ENCODE measurements at places on chromosomes 6 and 20. TPM values are rescaled to one million over a fixed set of nuclear protein-coding genes. Genes with fewer than 3 reads are reported as not detected.

- DNase-seq = no peak
- no peak overlapping the region for H3K4me3 ChIP-seq
- no peaks in the 10 kb centered on the region for H3K27me3 ChIP-seq
Observed at GRCh38 chr20:60123652-60124051, 165.4 kb downstream of the CDH26 start.

- no peaks in the 10 kb centered on the region for H3K27me3 ChIP-seq
- H3K36me3 ChIP-seq = no peaks in the 10 kb centered on the region
- no peak for DNase-seq
- H3K27ac ChIP-seq = no peak overlapping the region
- H3K4me1 ChIP-seq = no peaks in the 10 kb centered on the region
Observed at GRCh38 chr6:39688494-39688893, 36.7 kb downstream of the KIF6 start.

DNA sequence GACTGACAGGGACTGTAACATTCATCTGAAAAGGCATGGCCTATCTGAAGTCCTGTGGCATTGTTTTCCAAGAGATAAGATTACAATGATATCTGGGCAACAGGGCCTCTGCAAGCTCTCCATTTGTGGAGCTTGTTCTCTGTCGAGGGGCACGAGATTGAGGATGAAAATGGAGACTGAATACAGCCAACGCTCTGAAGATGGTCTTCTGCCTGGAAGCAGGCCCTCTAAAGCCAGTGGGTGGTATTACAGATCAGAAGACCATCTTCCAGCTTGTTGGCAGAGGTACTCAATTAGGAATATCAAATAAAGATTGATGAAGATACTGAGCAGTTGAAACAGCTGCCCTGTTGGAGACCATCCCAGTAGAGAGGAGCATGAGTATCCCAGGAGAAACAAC is 288.2 kb downstream of the CENPW start:
- no peak for DNase-seq
- H3K27ac ChIP-seq = no peak overlapping the region
- H3K4me3 ChIP-seq = no peak overlapping the region
- no peaks in the 10 kb centered on the region for H3K36me3 ChIP-seq
- no peaks in the 10 kb centered on the region for H3K27me3 ChIP-seq

DNA sequence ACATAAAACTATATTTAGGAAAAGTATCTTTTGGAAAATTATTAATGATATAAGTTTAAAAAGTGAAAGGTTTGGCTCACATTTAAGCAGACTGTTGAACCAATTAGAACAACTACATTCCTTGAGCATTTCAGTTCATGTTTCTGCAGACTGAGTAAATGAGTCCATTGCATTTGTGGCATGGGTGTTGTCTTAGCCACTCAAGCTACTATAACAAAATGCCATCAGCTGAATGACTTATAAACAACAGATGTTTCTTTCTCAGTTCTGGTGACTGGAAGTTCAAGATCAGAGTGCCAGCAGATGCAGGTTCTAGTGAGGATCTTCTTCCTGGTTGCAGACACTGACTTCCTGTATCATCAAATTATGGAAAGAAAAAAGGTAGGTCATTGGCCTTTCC is 67.1 kb upstream of the SLC2A12 start:
- no peak overlapping the region for H3K27ac ChIP-seq
- peaks cover 13% of the 10 kb centered on the region for H3K27me3 ChIP-seq
- DNase-seq = no peak
- no peaks in the 10 kb centered on the region for H3K36me3 ChIP-seq

DNA sequence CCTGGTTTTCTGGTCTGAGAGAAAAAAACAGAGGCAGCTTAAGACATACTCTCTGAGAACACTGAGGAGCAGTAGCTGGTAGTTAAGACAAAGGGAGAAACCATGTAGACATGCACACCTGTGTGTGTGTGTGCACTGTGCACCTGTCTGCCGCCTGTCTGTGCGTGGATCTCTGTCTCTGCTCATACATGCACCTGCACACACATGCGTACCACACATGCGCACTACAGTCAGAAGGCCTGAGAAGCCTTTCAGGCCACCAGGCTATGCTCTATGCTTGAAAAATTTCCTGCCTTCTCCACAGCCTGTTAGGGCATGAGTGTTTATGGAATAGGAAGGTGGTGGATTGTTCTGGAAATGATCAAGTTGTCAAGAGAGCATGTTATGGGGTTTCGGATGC is 103.5 kb downstream of the CDH4 start:
- H3K4me3 ChIP-seq = no peak overlapping the region
- DNase-seq = no peak
- H3K4me1 ChIP-seq = no peaks in the 10 kb centered on the region

- DNase-seq = peak; percentile 74
- H3K4me3 ChIP-seq = no peak overlapping the region
- H3K27me3 ChIP-seq = no peaks in the 10 kb centered on the region
- no peaks in the 10 kb centered on the region for H3K36me3 ChIP-seq
Observed at GRCh38 chr20:45011108-45011526, 44.8 kb downstream of the STK4 start.

- H3K36me3 ChIP-seq = peaks cover 4% of the 10 kb centered on the region
- peak; percentile 85 for DNase-seq
- H3K4me1 ChIP-seq = peaks cover 17% of the 10 kb centered on the region
- no peak overlapping the region for H3K27ac ChIP-seq
- H3K27me3 ChIP-seq = no peaks in the 10 kb centered on the region
Observed at GRCh38 chr6:36615018-36615761, 21.0 kb downstream of the SRSF3 start.

DNA sequence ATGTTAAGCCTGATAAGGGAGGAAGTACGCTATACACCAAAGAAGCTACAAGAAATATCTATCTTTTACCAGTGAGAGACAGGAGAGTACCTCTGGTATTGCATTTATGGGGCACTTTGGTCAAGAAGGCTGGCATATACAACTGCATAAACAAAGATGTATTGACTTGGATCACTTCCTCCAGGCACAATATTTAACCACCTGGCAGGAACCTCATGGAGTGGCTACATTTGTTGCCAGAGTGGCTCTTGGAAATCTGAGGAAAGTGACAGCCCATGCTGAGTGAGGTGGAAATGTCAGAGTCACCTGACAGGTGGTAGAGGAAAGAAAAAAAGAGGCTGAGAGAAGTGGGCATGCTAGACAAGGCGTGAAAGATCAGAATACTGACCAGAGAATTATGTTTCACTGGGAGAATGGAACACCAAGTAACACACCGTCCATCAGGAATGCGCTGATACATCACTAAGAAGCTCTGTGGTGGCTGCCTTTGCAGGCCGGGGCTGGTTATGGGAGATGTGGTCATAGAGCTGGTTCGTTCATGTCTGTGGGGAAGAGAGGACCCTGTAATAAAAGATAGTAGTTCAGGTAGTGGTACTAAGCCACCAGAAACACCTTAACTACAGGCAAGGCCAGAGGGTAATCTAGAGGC is 61.4 kb upstream of the UFL1 start:
- no peak overlapping the region for H3K4me3 ChIP-seq
- DNase-seq = no peak

DNA sequence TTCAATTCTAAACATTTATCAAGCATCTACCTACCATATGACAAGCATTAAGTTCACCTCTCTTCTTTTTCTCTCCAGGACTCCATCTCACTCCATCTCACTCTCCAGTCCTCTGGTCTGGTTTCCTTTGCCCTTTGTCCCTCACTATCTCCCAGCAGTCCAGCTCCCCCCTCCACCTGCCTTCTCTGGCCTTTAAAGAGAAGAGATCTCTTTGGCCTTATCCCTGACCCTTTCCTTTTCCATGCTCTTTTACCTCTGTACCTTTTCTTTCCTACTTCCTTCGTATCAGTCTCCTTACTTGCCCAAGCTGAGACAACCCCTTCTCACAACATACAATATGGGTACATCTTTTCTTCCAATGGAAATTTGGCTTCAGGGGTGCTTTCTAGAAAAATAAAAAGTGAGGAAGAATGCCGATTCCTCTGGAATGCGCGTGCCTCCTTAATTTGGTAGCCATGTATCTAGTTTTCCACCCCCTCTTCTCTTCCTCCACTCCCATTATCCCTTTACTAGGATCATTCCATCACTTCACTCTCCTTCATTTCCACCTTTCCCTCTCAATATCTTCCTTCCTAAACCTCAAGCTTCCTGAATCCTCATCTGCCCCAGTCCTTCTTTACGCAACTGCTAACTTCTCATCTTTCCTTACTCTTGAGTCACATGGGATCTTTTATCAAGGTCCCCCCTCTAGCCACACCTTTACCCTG is 745 bp upstream of the AGPAT1 start:
- no peak for DNase-seq
- H3K36me3 ChIP-seq = no peaks in the 10 kb centered on the region
- H3K27me3 ChIP-seq = no peaks in the 10 kb centered on the region
- H3K27ac ChIP-seq = peak overlapping the region; percentile 83
- H3K4me3 ChIP-seq = peak overlapping the region; percentile 9

DNA sequence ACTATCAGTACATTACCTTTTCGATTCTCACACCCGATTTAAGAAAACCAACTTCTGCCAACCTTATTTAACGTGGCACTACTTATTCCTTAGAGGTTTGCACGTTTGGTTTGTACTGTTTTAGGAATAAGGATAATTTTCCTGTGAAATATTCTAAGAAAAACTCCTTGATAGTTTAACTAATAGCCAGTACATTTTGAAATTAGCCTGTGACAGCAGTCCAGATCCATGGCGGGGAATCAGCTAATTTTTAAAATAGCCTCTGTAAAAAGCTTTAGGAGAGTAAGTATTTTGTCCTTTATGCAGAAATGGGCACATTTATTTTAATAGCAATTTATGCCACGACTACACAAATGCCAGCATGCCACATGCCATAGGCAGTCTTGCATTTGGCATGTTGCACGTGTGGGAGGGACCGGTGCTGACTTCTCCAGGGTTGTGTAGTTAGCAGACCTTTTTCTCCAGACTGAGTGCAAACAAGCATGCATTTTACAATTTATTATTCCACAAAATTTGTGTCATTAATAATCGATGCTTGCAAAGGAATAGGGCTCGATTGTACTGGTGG is 6.2 kb downstream of the FOXC1 start:
- H3K4me3 ChIP-seq = no peak overlapping the region
- peak overlapping the region; percentile 81 for H3K27ac ChIP-seq
- H3K4me1 ChIP-seq = peaks cover 39% of the 10 kb centered on the region
- no peaks in the 10 kb centered on the region for H3K27me3 ChIP-seq
- no peaks in the 10 kb centered on the region for H3K36me3 ChIP-seq

DNA sequence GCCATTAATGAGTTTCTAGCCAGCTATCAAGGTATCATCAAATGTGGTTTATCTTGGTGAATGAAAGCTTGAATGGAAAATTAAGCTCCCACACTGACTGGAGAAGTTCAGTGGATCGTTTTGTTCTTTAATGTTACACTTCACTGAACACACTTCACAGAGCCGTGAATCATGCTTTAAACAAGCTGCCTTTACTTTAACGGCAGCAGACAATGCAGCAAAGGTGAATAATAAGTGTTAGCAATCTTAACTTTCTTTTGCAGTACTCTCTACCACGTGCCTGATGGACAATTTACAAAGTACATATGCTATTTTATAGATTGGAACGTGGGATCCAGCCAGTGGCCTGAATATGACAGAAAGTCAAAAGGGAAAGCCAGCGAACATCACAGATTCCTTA is 424.5 kb downstream of the GRIK2 start:
- H3K4me1 ChIP-seq = no peaks in the 10 kb centered on the region
- H3K27me3 ChIP-seq = no peaks in the 10 kb centered on the region
- no peaks in the 10 kb centered on the region for H3K36me3 ChIP-seq
- H3K4me3 ChIP-seq = no peak overlapping the region

GRCh38 chr6:89400912-89401399 is 11.1 kb downstream of the RRAGD start:
- H3K4me1 ChIP-seq = no peaks in the 10 kb centered on the region
- no peaks in the 10 kb centered on the region for H3K36me3 ChIP-seq
- DNase-seq = no peak
- no peak overlapping the region for H3K4me3 ChIP-seq
- no peak overlapping the region for H3K27ac ChIP-seq

DNA sequence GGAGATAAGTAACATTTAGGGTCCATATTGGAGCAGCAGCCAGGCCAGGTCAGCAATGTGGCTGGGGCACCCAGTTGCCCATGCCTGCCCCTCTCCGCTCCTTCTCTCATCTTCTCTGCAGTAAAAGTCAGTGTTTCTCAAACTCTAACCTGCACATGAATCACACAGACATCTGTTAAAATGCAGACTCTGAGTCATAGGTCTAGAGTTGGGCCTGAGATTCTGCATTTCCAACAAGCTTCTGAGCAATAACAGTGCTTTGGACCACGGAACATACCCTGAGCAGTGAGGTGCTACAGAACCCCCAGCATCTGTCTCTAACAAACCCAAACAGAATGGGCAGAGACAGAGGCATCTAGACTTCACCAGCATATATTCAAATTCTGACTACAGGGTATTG is 10.1 kb downstream of the PHF10 start:
- no peak overlapping the region for H3K27ac ChIP-seq
- H3K27me3 ChIP-seq = no peaks in the 10 kb centered on the region
- DNase-seq = no peak
- H3K36me3 ChIP-seq = peaks cover 14% of the 10 kb centered on the region
- no peak overlapping the region for H3K4me3 ChIP-seq

DNA sequence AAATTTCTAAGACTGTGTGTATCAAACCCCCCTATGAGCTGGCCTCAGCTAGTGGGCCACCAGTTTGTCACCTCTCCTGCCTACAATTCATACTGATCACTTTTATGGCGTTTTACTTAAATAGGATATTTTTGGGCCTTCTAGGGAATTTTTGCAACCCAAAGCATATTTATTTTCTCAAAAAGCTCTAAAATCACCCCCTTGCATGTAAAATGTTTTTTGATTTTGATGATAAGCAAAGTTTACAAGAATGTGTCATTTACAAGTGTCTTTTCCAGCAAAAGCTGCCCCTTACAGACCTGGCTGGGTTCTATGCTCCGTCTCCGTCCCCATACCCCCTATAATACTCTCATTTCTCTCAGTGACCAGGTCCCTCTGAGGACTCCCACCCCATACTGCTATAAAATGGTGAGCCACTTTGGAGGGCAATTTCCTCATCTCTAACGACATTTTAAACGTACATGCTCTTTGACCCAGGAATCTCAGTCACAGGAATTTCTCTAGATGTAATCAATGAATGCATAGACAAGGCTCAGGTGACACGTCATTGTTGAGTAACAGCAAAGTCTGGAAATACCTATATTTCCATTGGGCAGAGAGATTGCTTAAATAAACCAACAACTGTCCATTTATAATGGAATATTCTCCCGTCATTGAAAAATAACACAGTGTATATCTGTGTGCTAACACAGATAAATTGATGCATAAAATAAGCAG is 13.9 kb upstream of the OCSTAMP start:
- no peak overlapping the region for H3K4me3 ChIP-seq
- H3K4me1 ChIP-seq = no peaks in the 10 kb centered on the region
- H3K36me3 ChIP-seq = no peaks in the 10 kb centered on the region

GRCh38 chr6:41064841-41065240 is 7.3 kb downstream of the OARD1 start:
- H3K27me3 ChIP-seq = no peaks in the 10 kb centered on the region
- H3K27ac ChIP-seq = no peak overlapping the region
- no peak overlapping the region for H3K4me3 ChIP-seq
- DNase-seq = no peak

SLC17A9 gene
- polyA plus RNA-seq = 48.3 TPM

STMND1 gene
- polyA plus RNA-seq = not detected

TRAPPC3L gene
- not detected for polyA plus RNA-seq

CTCFL gene
- polyA plus RNA-seq = not detected

HLA-DOB gene
- polyA plus RNA-seq = 0.10 TPM

FGD2 gene
- polyA plus RNA-seq = not detected

LY6G6C gene
- polyA plus RNA-seq = 0.41 TPM

WFDC5 gene
- not detected for polyA plus RNA-seq

All from endothelial cell of umbilical vein (primary cell).